Liver (tissue), 10 donors: ENCODE measurements at places on chromosomes 12 and 14. TPM values are rescaled to one million over a fixed set of nuclear protein-coding genes. Genes with fewer than 3 reads are reported as not detected.

RNASE1 gene
- 11.7 TPM for total RNA-seq

GRCh38 chr12:130026608-130027176, 122.9 kb upstream of the TMEM132D start:
- H3K27ac ChIP-seq: no peak overlapping the region
- no peak overlapping the region for H3K4me3 ChIP-seq
- H3K4me1 ChIP-seq: no peaks in the 10 kb centered on the region
- DNase-seq: no peak

DNA sequence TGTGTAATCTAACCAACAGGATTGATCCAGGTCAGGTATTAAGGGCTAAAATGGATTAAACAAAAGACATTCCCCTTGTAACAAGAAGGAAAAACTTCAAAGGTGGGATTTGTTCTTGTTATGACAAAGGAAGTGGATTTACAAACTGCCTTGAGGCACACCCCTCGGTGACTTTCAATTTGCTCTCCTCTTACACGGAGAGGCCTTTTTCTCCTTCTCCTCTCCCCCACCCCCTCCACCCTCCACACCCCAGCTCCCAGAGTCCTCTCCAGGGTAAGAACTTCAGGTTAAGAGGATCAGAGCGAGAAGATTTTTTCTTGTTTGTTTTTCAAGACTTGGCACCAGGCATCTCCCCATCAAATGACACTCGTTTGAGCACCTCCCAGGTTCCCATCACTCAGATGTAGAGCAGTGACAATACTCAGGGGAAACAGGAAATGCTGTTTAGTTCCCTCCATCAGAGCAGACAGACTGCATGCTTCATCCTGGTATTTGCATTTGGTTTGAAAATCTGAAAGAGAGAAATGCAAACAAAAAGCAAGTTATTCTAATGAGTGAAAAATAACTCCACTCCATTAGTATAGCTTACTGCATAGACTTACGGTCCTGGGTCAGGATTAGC, 77.6 kb upstream of the TMEM260 start:
- no peak overlapping the region for H3K4me3 ChIP-seq
- DNase-seq: no peak
- no peaks in the 10 kb centered on the region for H3K27me3 ChIP-seq
- no peak overlapping the region for H3K27ac ChIP-seq

RNF212B gene
- 0.17 TPM for total RNA-seq

WASHC4 gene
- total RNA-seq: 59.1 TPM

GRCh38 chr12:15540469-15540872, 218.2 kb downstream of the PTPRO start:
- H3K27ac ChIP-seq: no peak overlapping the region
- no peaks in the 10 kb centered on the region for H3K4me1 ChIP-seq
- no peaks in the 10 kb centered on the region for H3K36me3 ChIP-seq
- no peak overlapping the region for H3K4me3 ChIP-seq
